ENCODE measurements at places on chromosomes 1 and 21.

- no peak for DNase-seq
These were observed 2.0 kb downstream of the TNFSF18 start for GRCh38 chr1:173048621-173049321.

DNA sequence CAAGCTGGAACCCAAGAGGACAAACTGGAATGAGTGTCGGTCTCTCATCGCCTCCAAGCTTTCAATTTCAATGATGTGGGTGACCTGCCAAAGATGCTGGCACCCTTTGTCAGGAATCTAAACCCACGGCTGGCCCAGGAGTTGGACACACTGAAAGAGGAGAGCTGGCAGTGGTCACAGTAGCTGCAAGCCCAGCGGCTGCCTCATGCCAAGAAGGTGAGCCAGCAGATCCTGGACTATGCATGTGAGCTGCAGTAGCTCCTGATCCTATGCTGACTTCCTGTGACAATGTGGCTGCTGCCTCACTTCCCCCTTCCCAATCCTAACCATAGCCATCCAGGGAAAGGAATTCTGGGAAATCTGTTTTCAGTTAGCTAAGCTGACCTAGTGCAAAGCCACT lies 117.0 kb upstream of the VAV3 start:
- DNase-seq: no peak

- no peak for DNase-seq
These were observed 2.5 kb downstream of the SLAMF6 start for GRCh38 chr1:160520582-160520981.

DNA sequence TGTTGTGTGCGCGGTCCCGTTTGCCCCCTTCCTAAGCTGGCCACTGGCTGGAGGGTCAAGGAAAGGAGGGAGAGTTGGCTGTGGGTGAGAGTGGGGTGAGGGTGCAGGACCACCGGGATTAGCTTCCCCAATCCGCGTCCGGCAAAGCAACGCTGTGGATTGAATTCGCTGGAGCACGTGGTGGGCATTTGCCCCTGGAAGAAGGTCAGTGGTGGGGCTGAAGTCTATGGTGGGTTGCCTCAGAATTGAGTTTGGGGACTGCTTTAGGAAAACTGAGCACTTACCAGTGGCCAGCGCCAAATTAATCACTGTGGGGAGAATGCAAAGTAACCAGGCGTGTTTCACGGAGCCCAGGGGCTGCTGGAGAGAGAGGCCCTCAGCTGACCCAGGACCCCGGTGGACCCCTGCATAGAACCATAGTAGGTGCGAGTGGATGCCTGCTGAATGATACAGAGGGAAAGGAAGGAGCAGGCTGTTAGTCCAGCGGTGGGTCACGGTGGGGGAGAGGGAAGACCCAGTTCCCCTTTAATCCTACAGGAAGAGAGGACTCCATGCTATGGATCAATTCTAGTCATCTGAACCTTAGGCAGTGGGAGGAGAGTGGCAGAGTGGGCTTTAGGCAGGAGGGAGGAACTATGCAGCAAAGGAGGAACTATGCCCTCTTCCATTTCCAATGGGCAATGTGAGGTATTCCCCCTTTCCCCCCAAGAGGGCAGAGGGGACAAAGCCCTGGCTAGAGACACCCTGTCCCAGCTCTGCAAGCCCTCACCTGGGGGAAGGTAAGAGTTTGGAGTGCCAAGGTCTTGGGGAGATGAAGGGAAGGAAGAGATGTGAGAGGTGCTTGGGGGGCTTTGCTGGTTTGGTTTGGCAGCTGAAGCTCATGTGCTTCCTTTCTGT lies 1.2 kb downstream of the TNFRSF8 start:
- DNase-seq: no peak

- no peak for DNase-seq
These were observed 140.2 kb upstream of the DNAH14 start for GRCh38 chr1:224789311-224789710.

DNA sequence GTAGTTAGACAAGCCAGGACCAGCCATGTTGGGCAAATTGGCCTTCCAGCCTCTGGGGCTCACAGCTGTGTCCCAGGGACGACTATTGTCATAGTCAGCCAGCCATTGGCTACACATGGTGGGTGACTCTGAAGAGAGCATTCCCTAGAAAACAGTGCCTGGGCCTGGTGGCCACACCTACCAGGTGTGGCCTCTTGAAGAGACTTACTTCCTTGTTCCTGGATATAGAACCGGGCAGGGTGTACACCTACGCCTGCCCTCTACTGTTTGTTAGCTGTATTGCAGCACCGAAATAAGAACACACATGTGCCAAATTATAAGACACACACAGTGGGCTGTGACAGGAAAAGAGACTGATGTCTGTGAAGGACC lies 134.6 kb upstream of the ARHGEF16 start:
- DNase-seq: peak; percentile 10

DNA sequence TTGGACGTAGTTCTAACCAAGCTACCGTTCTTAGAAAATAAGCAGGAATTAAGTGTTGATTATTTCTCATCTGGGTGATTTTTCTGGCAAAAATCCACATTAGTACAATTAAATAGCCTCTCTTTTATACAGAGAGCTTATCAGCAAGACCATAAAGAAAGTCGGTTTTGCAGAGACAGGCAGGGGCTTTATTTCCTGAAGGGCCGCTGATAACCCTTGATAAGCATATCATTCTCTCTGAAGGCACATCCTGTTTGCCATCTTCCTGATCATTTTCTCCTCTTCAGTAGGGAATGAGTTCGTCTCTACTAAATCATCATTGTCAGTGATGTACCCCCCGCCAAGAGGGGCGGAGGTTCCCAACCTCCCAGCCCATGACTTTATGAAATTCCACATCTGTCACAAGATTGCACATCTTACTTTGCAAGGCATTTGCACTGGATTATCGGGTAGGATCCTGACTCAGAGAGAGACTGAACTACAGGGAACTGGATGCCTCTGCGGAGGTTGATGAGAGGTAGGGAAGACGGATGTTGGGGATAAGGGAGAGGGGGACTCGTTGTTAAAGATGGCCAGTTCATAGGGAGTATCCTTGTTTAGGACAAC lies 115.7 kb downstream of the KCNJ6 start:
- DNase-seq: no peak

DNA sequence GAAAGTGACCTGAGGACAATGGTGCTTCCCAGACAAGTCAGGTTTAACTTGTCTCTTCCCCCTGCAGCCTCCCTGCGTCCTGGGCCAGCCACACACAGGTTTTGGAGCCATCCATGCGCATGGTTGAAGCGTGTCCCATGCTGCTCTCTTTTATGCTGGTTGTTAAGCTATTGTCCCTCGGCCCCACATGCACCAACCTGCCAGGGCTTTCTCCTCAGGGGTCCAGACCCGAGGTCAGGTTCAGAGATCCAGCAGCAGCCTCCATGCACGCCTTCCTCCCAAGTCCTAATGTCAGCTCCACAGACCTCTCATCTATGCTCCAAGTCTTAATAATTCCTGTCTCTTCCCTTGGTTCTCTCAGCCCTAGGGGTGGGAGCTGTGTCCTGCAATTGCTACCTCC lies 1.6 kb downstream of the ABCA4 start:
- no peak for DNase-seq

GRCh38 chr1:161958425-161958824 lies 65.2 kb downstream of the OLFML2B start:
- DNase-seq: no peak

GRCh38 chr21:38402291-38402690 lies 96.0 kb downstream of the ERG start:
- no peak for DNase-seq
